ENCODE measurements at places on chromosomes 2 and 18. TPM values are rescaled to one million over a fixed set of nuclear protein-coding genes. Genes with fewer than 3 reads are reported as not detected.

Gene RIT2
- not detected for total RNA-seq

Gene CERKL
- total RNA-seq = not detected

Gene FZD7
- total RNA-seq = under 0.01 TPM

Gene KLHL41
- 0.13 TPM for total RNA-seq

Gene SOWAHC
- 6.0 TPM for total RNA-seq
